ENCODE measurements at places on chromosomes 7 and 10.
A peak's percentile ranks its signal among the peaks of the same experiment; 100 is the strongest.

DNA sequence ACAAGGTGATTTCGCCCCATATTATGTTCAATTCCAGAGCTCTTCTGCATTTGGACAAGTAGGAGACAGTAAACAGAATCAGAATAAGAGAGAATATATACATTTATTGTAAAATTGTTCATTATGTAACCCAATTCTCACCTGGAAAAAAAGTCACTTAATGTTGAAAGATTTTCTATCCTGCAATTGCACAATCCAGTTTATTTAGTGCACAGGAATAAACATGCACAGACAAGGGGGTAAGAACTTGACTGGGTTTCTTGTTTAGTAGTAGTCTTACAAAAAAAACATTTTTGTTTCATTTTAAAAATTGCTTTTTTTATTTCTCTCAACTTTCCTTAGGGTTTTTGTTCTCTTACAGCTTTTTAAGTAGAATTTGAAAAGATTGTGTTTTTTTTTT, 126.6 kb downstream of the SAMD9 start:
- no peak for DNase-seq

GRCh38 chr10:90047243-90047729, 345.9 kb downstream of the KIF20B start:
- no peak for DNase-seq

DNA sequence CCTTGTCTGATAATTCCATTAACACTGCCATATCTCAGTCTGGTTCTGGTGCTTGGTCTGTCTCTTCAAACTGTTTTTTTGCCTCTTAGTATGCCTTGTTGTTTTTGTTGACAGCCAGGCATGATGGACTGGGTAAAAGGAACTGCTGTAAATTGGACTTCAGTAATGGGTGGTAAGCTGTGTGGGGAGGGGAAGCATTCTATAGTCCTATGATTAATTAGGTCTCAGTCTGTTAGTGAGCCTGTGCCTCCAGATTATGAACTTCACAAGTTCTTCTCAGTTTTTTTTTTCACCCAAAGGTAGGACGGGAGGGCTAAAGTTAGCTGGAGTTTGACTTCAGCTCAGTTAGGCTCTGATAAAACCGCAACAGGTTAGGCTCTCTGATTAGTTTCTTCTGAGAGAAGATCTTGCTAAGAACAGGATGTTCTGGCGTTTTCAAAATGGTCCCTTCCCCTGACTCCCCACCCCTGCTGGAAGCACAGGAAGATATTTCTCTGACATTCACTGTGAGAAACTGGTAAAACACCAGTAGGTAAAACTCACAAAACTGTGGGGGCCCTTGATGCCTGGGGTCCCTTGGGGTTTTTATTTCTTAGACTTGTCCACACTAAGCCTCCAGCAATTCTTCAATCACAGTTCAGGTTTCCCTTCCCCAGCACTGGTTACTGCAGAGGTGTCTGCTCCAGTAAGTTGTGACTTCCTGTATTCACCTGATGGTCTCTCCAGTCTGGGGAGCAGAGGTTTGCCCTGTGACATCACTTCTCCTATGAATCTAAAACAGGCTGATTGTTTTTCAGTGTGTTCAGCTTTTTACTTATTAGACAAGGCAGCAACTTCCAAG, 43.3 kb upstream of the CCDC71L start:
- DNase-seq, result no peak

DNA sequence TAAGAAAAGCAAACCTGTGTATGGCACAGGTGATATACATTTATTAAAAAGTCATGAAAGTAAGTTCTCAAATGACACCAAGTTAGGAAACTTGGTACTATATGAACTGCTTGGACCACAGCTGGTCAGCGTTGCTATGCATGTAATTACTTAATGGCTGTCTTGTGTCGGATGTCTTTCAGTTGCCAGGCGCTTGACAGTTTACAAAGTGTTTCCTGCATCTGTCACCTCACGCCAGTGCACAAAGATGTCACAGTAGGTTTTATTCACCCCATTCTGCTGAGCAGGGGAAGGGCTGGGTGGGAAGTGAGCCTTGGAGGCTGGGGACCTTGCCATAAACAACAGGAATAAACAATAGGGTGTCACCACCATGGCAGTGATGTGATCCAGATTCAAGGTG, 35.8 kb downstream of the ADAM12 start:
- DNase-seq, result no peak

DNA sequence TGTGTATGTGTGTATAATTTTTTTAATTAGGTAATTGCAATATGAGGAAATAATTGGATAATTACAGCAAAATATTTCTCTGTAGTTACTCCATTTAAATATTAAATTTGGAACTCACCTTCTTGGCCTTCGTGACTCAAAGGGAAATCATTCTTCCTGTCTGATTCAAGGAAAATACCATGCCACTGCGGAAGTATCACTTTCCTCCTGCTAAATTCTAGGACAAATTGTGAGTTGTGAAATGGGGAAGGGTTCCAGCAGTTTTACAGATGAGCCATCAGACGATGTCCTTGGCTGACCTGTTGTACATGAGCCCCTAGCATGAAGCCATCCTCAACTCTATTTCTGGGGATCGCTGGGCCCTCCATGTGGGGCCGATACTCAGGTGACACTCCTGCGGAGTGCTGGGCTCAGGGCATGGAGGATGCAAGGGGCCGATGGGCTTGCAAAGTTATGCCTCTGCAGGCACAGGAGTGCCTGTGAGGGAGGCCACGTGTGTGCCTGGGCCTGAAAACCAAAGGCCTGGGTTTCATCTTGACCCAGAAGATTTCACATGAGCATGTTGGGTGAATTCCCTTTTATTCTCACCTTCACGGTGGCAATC, 179.6 kb upstream of the TCERG1L start:
- no peak for DNase-seq

- DNase-seq, result peak; percentile 61
Measured at GRCh38 chr7:44881610-44882009, 3.7 kb downstream of the PURB start.

- no peak for DNase-seq
Measured at GRCh38 chr10:62831346-62831745, 15.2 kb upstream of the EGR2 start.

DNA sequence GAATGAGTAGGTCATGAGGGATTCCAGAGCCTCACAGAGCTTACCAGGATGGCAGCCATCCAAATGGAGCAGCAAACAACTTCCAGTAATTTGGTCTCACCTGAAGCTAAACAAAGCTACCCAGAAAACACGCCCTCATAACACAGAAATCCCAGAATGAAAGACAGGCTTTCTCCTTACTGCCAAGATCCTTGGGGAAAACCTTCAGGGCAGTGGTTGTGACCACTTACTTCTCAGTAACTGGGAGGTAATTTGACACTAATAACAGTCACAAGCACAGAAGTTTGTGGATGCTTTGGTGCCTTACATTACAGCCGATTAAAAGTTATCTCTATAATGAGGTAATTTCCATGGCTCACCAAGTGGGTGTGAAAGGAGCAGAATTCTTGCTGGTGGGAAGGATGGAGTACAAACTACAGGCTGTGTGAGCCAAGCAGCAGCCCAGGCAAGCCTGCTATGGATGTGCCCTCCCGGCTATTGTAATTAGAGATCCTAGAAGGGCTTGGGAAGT, 10.4 kb downstream of the WDR91 start:
- DNase-seq, result no peak

DNA sequence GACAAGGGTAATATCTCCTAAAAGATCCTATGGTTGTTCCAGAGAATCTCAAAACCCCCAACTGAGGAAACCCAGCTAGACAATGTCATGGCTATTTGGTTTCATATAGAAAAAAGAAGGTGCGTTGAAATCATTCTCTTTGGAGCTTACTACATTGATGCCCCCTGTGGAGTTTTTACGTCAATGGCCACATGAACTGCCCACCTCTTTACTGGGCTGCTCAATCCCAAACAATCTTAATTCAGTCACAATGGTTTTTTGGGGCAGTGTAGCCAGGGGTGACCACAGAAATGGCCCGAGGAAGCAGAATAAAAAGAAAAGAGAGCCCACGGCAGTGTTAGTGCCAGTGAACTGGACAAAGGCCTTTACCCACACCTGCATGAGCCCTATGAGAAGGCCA, 7.8 kb downstream of the RBP4 start:
- no peak for DNase-seq

GRCh38 chr10:110160522-110160921, 46.9 kb upstream of the MXI1 start:
- no peak for DNase-seq

DNA sequence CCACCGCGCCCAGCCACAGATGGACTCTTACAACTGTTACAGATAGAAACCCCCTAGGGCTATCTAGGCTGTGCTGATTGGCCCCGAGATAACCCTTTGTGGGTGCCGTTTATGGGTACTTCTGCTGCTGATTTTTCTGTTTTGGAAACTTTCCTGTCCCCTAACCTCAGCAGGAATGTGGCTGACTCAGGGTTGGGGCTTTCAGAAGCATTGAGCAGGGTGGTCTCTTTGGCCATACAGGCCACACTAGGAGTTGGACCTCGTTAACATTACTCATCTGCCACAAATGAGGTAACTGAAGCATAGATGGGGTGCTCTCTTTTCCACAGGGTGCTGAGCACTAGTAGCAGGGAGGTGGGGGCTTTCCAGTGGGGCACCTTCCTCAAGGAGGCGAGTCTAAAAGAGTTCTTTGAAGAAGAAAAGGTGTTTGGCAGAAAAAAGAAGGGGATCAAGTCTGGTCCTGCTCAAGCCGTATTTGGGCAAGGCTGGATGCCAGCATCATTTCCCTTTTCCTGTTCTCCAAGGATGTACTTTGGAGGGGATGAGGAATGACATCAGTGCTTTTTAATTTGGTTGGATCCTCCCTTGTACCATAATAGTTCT, 6.4 kb downstream of the ZSCAN25 start:
- no peak for DNase-seq

DNA sequence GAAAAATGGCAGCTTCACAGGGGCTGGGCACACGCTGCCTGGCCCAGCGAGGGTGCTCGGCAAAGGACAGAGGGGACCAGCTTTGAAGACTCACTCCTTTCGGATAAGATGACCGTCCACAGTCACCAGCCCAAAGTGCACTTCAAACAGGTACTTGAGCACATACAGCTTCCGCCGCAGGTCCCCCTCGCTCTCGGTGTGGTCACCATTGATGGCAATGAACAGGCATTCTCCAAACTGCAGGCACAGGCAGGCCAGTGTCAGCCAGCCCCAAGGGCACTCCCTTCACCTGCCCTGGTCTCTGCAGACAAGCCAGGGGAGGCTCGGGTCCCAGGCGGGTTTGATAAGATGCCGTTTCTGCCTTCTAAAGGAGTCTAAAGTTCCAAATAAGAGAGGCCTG, 11.6 kb downstream of the HPS1 start:
- no peak for DNase-seq

DNA sequence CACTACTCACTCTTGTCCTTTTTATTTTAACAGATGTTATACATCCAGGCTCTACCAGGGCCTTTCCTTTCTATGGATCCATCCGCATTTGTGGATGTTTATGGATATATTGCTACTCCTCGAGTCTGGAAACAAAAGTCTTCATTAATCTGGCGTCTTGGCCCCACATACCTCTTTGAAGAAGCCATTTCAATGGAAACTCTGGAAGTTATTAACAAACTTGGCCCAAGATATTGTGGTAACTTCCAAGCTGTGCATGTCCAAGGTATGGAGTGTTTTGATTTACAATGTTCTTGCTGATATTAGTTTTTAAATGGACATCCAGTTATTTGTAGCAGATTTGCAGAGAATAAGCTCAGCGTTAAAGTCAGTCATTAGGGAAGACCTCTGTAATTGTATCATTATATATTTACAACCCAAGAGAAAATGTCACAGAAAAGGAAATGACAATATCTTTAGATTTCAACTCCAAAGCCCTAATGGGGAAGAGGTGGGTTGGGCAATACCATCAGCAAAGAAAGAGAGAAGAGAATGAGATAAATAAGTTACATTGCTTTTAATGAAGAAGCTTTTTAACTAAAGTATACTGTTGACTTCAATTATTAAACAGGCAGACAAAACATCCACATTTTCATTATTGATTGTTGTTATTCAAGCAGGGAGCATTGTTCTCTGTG, 102.1 kb downstream of the WDFY4 start:
- DNase-seq, result no peak

- no peak for DNase-seq
Measured at GRCh38 chr7:141950806-141951205, 4.0 kb upstream of the CLEC5A start.

GRCh38 chr10:34565934-34566333, 249.2 kb downstream of the PARD3 start:
- no peak for DNase-seq

- DNase-seq, result no peak
Measured at GRCh38 chr7:107659666-107660065, 962 bp upstream of the SLC26A4 start.

GRCh38 chr10:51007781-51008180, 66.5 kb upstream of the PRKG1 start:
- DNase-seq, result no peak

DNA sequence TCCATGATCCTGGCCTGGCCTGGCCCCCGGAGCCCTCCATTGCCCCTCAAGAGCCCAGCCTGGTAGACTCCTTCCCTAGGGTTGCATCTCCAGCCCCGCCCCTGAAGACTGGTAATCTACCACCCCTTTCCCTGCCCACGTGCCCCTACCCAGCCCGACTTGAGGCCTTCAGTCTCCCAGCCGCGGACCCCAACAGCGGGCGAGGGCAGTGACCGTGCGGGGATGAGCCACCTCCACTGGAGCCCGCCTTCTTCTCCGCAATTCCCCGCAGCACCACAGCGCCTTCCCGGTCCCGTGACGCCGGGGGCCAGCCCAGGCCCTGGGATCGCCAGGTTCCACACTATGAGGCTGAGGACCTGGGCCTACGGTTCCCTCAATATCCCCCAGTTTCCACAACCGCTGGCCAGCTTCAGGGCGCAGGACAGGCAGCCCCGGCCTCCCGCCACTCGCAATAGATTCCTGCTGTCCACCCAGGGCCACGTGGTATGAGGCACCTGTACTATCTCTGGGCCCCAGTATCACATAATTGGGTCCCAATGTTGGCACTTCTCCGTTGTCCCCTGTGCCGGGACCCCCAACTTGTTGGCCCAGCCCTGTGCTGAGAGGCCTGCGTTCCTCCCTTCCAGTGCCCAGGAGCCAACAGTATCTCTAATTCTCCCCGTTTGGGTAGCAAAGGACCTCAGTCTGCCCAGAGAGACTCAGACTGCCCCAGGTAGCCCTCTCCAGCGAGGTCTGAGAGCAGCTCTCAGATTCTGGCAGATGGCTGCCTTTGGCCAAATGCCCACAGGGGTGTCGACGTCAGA, 1.1 kb upstream of the GPRIN2 start:
- DNase-seq, result no peak

DNA sequence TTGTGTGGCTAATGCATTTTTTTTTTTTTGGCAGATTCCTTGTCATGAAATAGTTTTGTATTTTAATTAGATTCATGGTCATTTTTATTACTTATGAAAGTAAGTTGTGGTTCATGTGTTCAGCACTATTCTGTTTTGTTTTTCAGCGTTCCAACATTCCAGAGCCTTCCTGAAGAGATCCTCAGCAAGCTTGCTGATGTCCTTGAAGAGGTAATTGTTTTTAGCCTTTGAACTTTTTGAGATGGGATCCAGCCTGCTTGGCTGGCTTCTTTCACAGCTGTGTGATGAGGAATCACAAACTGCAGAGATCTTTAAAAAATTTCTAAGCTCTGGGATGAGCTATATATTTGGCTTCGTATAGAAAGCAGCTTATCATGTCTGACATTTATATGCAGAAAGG, 208.0 kb upstream of the CSTF2T start:
- no peak for DNase-seq

All from common myeloid progenitor, CD34-positive (primary cell).